Stimulated activated CD4-positive, alpha-beta T cell treated with anti-CD3 and anti-CD28 coated beads, Interleukin-12 subunit alpha, Interleukin-12 subunit beta, amount 100 ng/mL, for 24 hours (primary cell): ENCODE measurements at places on chromosomes 5 and 9.

DNA sequence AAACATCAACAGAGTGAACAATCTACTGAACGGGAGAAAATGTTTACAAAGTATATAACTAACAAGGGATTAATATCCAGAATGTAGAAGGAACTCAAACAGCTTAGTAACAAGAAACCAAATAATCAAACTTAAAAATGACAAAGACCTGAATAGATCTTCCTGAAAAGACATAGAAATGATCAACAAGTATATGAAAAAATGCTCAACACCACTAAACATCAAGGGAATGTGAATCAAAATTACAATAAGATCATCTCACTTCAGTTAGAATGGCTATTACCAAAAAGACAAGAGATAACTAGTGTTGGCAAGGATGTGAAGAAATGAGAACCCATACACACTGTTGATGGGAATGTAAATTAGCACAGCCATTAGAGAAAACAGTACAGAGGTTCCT lies 218.8 kb downstream of the MCTP1 start:
- DNase-seq = no peak

DNA sequence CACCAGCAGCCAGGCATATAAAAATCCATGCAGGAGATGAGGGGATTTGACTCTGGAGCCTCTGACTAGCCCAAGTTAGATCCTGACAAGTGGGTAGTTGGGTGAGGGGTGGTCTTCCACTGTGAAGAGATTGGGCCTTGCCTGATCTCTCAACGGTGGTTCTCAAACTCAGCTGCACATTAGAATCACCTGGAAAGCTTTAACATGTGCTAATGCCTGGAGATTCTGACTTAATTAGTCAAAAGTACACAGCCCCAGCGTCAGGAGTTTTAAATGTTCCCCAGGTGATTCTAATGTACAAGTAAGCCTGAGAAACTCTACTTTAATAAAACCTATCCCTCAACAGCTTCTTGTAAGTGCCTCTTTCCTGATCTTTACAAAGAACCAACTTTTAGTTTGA lies 57.5 kb downstream of the GCNT4 start:
- DNase-seq = no peak

GRCh38 chr5:128081111-128081851 lies 2.3 kb upstream of the SLC12A2 start:
- DNase-seq = no peak

GRCh38 chr9:89352874-89353649 lies 34.8 kb downstream of the SECISBP2 start:
- no peak for DNase-seq

GRCh38 chr5:177473443-177474001 lies at the start of gene DBN1:
Gene DBN1 (minus strand): TSS chr5:177473634. CDS start chr5:177473521, 113 bp downstream.
- no peak for DNase-seq

DNA sequence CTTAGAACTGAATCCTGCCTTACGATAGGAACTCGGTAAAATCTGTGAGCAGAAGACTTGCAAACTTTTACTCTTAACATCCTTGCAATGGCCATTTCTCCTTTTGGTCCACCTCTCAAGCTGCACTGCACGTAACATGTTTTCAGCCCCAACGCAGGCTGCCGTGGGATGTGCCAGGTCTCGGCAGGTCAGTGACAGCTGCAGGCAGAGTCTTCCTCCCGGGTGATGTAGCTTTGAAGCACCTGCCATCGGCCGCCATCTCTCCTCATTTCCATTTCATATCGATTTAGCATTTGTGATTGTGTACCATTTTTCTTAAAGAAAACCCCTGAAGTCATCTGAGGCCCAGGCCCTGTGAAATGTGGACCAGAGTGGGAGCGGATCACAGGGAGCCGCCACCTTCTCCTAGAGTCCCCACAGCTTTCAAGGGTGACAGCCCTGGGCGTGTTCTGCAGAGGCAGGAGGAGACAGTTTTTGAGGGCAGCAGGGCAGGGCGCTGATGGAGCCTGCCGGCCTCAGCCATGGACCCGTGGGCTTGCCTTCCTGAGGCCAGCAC lies 25.8 kb upstream of the LPCAT1 start:
- DNase-seq = no peak
